Gastroesophageal sphincter (tissue), 4 donors: ENCODE measurements at places on chromosomes 4 and X. TPM values are rescaled to one million over a fixed set of nuclear protein-coding genes. Genes with fewer than 3 reads are reported as not detected.
A peak's percentile ranks its signal among the peaks of the same experiment; 100 is the strongest.

DNA sequence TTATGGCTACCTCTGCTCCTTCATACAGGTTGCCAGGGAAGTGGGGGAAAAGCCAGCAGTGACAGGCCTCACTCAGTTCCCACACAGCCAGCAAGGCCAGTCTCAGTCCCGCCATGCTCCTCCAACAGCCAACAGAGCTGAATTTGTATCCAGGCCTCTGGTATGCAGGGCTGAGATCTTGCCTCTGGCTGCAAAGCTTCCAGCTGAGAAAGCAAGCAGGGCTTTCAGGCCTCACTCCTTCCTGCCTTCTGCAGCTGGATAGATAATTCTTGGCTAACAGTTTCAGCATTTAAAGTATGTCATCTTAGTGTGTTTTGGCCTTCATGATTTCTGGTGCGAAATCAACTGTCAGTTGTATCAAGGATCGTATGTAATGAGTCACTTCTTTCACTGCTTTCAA, 103.6 kb downstream of the GNL3L start:
- no peak for ATAC-seq

- ATAC-seq, result no peak
These were observed 17.4 kb downstream of the COL4A5 start for GRCh38 chrX:108456971-108457477.

DNA sequence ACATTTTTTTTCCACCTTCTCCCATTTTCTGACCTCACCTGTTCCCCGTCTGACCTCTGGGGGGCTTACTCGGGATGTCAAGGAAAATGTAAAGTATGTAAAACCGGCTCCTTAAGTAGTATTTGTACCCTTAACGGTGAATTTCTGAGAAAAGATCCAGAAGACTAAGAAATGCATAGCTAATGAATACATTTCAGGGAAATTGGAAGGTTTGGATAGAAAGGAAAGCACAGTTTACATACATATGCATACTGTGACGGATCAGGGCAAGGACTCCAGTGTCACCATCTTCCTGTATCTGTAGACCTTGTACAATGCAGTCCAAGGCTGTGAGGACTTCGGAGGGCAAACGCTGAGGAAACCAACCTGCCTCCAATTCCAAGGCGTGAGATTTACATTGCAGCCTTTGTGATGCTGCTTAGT, 2185.9 kb upstream of the TENM3 start:
- ATAC-seq, result no peak

- ATAC-seq, result no peak
These were observed 126.0 kb upstream of the WDFY3 start for GRCh38 chr4:85092536-85092935.

GRCh38 chr4:135724421-135724820, 1522.8 kb upstream of the PABPC4L start:
- ATAC-seq, result no peak

- peak; percentile 69 for ATAC-seq
These were observed 24.8 kb downstream of the NHSL2 start for GRCh38 chrX:71935476-71935875.

DNA sequence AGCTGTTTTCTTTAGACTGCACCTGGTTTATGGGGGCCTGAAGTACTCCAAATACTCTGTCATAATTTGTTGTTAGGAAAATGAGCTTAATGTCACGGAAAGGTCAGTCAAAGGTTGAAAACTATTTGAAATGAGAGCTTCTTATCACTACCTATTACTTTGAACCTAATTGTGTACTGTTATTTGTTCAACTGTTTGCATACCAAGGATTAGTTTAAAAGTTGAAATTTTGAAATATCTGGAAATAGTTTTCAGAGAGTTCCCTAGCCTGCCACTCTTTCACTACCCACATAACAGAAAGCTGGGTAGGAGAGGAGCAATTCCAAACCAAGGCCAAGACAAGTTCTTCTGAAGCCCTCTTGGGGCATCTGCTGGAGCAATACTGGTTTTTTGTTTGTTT, 28.0 kb upstream of the AP1AR start:
- ATAC-seq, result no peak

DNA sequence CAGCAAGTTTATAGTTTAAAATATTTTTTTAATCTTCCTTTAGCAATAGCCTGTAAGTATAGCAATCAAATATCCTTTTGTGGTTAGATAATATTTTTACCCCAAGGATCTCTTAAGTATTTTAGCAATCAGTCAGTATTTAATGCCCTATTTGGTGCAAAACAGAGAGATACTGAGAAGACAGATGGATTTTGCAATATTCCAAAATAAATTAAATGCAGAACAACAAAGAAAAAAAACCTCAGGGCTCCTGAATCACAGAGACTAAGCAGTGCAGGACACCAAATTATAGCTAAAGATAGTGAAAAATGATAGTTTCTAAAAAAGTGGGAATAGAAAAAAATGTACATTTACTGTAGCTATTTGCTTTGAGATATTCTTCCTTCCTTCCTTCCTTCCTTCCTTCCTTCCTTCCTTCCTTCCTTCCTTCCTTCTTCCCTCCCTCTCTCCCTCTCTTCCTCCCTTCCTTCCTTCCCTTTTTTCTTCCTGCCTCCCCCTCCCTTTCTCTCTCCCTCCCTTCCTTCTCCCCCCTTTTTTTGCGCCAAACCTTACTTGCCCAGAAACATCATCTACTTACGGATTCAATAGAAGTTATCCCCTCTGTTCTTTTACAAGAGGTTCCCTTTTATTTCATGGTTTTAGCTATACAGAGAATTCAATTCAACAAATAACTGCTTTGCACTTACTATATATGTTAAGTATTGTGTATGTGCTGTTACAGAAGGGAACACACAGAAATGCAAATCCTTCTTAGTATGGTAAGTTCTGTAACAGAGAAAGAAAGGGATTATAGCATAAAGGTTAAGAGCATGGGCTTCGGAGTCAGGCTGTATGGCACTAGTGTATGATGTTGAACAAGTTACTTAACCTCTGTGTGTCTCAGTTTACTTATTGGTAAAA, 219.0 kb downstream of the CPE start:
- no peak for ATAC-seq

GRCh38 chr4:122819708-122820449, 6.8 kb upstream of the FGF2 start:
- ATAC-seq, result no peak

DNA sequence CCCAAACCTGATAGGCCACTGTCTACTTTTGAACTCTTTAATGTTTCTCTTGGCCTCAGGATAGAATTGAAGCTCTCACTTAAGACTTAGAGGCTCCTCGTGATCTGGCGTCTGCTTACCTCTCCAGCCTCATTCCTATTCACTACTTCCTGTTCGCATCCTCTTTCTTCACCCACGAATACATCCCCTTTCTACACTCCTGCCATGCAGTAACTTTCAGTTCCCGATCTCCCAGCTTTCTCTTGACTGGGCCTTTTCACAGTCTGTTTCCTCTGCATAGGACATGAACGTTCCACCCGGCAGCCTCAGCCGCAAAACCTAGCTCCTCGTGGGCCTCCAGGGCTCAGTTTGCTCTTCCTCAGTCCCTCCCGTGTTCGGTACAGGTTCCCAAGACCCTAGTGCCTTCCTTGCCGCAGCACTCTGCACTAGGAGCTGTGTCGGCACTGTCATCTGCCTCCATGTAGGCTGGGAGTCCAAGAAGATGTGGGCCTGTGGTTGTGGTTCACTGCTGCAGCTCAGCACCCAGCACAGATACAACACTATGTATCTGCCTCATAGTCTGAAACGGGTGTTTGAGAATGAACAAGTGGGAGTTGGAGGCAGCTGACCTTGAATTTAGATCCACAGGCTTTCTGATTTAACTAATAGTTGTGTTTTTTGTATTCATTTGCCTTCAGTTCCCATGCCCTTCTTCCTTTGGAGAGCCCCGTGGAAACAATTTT, 15.8 kb downstream of the RPL39 start:
- ATAC-seq, result peak; percentile 34

GRCh38 chr4:14225688-14226207, 598.2 kb upstream of the BOD1L1 start:
- ATAC-seq, result no peak

SMIM10 gene
- 8.6 TPM for total RNA-seq

GALNTL6 gene
- not detected for total RNA-seq

AFP gene
- not detected for total RNA-seq

RAB41 gene
- total RNA-seq, result not detected

PNMA3 gene
- total RNA-seq, result not detected

PLP1 gene
- total RNA-seq, result 44.3 TPM

GUCY1B1 gene
- total RNA-seq, result 75.0 TPM

STS gene
- total RNA-seq, result 5.4 TPM
